Spleen (tissue), 13 donors: ENCODE measurements at places on chromosomes 3 and 15.

- no peak for DNase-seq
Measured at GRCh38 chr3:152719264-152719663, 115.7 kb upstream of the P2RY1 start.

- DNase-seq = no peak
Measured at GRCh38 chr3:181497358-181497757, 214.4 kb upstream of the SOX2 start.

- DNase-seq = no peak
Measured at GRCh38 chr3:169624533-169624972, 39.0 kb downstream of the MECOM start.

DNA sequence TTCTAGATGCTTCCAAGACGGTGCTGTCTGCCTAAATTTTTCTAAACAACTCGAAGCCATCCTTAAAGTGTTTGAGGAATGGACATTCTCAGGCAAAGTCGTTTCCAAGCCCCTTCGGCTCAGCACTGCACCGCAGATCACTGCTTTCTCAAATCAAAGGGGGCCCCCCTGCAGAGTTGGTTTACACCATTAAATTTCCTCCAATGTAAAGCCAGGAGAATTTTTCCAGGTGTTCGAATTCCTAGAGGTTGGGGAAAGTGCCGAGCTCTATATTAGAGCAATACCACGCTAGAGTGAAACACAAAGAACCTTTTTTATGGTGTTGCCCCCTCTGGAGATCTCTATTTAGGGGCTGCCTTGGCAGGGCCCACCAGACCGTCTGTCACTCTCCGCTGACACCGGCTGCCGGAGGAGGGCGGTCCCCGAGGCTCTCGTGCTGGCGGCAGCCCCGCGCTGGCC, 277.9 kb upstream of the NR2F2 start:
- DNase-seq = no peak

- DNase-seq = no peak
Measured at GRCh38 chr3:117706037-117706436, 996.5 kb downstream of the TUSC7 start.

DNA sequence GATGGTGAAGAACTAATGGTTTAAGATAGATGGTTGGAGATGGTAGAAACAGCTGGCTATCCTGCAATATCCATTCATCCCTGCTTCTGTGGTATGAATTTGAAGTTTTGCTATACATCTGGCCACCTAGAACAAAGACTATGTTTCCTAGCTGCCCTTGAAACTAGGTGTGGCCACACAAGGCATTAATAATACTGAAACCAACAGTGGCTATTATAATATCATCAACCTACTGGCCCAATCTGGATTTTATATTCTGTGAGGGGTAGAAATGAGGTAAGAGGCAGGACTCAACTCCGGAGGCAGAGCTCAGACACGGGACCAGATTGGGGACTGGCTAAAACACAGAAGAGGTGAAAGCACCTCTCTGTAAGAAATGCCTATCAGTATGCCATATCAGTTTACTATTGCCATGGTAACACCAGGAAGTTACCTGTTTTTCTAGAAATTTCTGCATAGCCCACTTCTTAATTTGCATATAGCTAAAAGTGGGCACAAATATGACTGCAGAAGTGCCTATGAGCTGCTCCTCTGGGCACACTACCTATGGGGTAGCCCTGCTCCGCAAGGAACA, 8.4 kb downstream of the IFT80 start:
- DNase-seq = no peak

- no peak for DNase-seq
Measured at GRCh38 chr3:134352031-134352671, 22.1 kb downstream of the AMOTL2 start.

DNA sequence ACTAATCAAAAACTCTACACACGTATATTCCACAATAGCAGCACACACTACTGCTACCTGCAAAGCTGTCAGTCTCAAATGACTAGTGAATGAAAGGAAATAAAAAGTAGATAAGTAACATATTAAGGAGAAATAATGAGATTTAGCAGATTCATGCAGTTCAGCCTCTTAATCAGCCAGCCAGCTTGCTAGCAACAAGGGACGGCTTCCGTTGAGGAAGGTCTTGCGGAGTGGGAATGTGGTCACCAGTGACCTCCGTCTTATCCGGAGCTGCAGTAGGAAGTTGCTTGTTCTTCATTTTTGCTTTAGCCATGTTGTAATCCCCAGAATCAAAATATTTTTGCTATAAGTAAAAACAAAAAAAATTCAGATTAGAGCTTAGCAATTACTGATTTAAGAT, 17.1 kb downstream of the ARPP19 start:
- DNase-seq = peak; percentile 83

GRCh38 chr3:159583662-159584061, 405.0 kb upstream of the IL12A start:
- DNase-seq = no peak

DNA sequence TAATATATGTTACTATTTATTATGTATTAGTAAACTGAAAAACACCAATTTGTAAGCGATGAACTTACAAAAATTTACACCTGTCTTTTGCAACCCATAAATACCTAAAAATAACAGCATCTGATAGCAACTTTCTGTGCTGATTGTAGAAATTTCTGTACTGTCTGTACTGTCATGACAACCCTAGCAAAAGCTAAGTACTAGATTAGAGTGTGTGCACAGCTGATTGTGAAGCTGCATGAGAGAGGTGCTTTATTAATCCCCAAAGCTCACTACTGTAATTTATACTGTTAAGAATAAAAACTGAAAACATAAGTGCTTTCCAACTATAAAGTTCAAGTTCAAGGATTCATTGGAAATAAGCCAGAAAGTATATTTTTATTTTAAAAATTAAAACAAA, 815 bp downstream of the BCL2A1 start:
- DNase-seq = no peak

GRCh38 chr15:77091097-77091496, 20.2 kb upstream of the TSPAN3 start:
- DNase-seq = no peak

DNA sequence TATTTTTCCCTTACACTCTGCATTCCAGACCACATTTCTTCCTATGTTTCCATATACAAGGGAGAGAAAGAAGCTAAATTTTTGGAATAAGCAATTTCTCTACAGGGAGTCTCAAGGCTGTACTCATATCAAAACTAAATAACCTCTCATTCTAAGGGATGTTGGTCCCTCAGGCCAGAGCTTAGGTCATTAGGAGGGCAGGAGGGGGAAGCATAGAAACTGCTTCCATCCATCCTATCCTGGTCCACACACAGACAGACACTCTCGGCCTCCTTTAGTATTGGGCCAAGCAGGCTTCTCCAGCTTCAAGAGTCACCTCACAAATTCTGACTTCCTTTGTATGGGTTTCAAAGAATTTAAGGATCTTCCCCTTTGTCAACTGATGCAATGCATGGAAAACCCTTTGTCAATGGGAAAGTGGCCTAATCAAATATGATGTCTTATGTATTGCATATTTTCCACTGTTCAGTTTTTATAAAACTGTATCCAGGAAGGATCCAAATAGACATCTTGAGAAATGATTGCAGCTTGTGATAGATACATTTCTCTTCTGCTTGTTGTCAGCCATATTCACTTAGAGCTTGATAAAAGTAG, 140.7 kb upstream of the RARB start:
- DNase-seq = no peak

- DNase-seq = no peak
Measured at GRCh38 chr3:125322166-125322565, 53.0 kb downstream of the ZNF148 start.

GRCh38 chr15:66261056-66261455, 7.5 kb upstream of the MEGF11 start:
- no peak for DNase-seq
